ENCODE measurements at places on chromosomes 5 and 9.
A peak's percentile ranks its signal among the peaks of the same experiment; 100 is the strongest.

- no peak for DNase-seq
These were observed 63.5 kb upstream of the SLC2A8 start for GRCh38 chr9:127333221-127334064.

- no peak for DNase-seq
These were observed 213.9 kb downstream of the BNC2 start for GRCh38 chr9:16656432-16657169.

DNA sequence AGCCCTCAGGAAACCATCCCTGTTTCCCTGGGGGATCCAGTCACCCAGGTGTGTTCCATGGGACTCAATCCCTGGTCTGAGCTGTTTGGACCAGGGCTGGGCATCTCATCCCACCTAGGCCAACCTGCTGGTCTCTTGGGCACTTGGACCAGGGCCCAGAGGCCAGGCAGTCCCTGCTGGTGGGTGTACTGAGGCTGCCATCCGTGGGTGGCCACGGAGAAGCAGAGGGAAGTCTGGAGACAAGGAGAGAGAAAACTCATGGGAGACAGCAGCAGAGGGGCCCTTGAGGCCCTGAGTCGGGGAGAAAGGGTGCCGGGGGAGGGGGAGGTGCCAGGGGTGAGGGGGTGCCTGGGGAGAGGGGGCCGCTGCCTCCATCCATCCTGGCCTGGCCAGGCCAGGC lies 247.8 kb downstream of the PBX3 start:
- no peak for DNase-seq

GRCh38 chr9:121692606-121693387 lies 41.4 kb downstream of the DAB2IP start:
- DNase-seq, result peak; percentile 27

DNA sequence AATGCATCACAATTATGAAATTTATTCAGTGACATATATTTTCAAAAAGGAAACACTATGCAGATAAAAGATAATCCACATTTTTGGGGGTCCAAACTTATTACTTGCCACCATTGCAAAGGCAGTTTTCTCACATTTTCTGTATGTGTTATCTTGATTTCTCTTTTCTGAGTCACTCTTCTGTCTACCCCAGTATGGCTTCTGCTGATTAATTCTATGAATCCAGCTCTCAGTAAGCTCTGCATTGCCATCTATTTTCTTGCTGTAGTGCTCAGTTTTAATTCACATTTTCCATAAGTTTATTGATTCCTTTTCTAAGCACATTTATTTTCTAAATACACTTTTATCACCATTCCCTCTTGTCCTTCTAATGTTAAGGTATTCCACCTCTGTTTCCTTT lies 1.7 kb downstream of the IFNA10 start:
- DNase-seq, result no peak

DNA sequence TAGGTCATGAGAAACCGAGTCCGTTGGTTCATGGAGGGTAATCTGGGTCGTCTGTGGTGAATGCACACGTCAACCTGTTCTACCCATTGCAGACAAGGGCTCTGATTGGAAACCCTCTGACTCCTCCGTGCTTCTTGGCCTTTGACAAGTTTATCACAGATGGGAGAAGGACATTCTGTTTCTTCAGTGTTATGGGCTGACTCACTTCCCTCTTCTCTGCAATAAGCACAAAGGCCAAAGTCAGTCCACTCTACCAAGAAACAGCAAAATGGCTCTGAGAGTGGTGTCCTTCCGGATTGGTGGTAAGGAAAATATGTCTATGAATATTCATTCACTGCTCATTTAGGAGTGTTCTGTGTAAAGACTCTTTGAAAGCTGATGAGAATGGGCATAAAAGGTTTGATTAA lies 89.3 kb downstream of the FEM1C start:
- peak; percentile 66 for DNase-seq

GRCh38 chr9:20152151-20152725 lies 363.4 kb upstream of the SLC24A2 start:
- no peak for DNase-seq

DNA sequence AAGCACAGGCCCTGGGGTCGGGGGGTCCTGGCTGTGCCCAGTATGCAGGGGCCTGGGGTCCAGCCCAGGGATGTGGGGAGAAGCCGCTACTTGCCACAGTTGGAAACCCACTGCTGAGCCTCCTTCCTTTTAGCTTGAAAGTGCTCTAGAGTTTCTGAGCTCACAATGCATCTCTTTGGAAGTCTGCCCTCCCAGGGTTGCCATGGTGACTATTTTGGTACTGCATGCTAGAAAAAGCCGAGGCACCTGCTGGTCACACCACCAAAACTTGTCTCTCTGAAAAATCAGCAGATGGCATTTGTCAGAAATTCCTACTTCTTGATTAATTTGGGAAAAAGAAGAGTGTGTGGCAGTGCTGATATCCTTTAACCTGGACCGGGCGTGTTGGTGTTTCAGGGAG lies 151.8 kb downstream of the SEC61B start:
- no peak for DNase-seq

DNA sequence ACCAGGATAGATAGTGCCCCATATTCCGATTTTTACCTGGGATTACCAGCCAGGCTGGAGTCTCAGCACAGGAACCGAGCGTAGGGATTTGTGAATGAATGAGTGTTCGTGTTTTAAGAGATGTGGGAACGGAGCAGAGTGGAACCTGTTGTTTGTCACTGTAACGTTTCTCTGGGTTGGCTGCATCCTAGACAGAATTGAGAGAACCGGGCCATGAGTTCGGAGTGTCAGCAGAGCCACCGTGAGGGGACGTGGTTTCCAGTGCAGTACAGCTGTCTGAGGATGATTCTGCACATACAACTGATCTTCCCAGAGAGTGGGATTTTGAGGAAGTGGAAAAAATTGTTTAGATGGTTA lies 1.2 kb downstream of the PDE8B start:
- no peak for DNase-seq

DNA sequence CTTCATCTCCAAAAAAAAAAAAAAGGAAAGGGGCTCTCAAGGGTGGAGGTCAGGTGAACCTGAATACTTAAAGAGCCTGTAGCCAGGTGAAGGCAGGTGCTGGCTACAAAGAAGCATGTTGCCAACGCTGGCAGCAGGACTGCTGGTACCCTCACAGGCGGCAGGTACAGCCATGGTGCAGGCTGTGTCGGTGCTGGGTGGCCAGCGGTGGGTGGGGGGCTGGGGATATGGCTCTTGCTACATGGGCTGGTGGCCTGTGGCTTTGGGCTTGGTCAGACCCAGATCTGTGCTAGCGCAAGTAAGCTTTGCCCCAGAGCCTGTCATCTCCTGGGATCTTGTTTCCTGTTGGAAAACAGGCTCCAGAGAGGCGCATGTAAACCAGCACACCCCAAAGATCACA lies 86.3 kb upstream of the PHYKPL start:
- no peak for DNase-seq

DNA sequence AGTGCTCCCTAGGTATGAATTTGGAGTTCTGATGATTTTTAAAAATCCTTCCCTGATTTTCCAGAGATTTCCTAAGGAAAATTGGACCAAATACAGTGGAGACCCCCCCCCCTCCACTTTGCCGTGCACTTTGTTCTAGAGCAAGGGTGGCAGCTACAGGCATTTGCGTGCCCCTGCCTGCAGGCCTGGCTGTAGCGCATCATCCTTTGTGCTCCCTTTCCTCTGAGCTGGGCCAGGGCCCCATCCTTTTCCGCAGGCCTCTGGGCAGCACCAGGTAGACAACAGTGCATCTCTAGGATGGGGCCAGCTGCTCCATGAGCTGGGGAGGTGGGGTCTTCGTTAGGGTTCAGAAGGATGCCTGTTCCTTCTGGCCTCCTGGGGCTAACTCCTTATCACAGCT lies 39.6 kb downstream of the TRIO start:
- DNase-seq, result no peak

- no peak for DNase-seq
These were observed 76.5 kb upstream of the IL7R start for GRCh38 chr5:35780236-35780635.

DNA sequence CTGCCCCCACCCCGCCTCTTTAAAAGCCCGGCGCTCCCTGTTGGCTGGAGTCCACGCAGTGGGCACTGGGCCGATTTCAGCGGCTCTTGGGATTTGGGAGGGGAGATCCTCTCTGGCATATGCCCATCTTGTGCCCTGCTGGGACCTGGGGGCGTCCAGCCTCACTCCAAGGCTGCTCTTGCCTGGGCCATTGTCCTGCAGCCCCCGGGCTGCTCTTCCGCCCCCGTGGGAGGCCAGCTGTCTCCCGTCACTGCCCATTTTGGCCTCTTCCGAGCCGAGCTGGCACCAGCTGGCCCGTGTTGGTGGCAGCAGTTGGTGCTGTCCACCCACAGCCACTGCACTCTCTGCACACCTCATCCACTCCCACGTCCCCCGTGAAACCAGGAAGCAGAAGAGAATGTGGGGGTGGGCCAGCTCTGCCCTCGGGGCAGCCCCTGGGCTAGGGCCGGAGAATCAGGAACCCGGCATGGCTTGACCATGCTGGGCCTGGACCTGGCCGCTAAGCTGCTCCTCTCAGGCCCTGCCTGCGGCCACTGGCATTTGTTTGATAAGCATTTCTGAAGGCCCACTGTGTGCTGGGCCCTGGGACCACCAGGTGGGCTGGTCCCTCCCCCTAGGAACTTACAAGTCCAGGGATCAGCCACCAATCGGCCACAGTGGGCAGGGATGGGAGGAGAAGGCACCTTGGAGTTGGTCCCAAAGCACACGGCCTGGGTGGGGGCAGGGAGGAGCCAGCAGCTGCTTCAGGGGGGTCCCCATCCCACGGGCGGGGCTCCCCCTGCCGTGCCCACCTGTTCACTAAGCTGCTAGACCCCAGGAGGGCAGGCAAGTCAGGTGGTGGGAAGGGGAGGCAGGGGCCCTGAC lies 2.2 kb downstream of the C8G start:
- peak; percentile 63 for DNase-seq

GRCh38 chr5:1390861-1391600 lies 46.1 kb upstream of the CLPTM1L start:
- no peak for DNase-seq

DNA sequence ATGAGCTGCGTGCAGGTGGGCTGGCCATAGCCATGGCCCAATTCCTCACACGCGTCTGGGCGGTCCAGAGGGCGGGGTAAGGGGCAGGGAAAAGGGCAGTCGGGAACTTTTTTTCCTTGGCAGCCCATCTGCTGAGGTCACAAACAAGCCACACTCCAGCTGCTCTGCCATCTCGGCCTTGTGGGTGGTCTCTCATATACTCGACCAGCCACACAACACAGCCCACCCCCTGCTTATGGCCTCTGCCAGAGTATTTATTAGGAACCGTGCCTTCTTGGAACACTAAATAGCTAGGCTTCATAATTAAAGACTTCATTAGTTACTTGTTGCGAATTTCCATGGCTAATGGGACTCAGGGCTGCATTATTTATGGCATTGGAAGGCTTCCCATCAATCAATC lies 98.5 kb upstream of the LHFPL2 start:
- DNase-seq, result no peak

- DNase-seq, result no peak
These were observed 120.2 kb upstream of the RASA1 start for GRCh38 chr5:87147441-87147840.

- no peak for DNase-seq
These were observed 36.8 kb upstream of the C5orf58 start for GRCh38 chr5:170195961-170196360.

DNA sequence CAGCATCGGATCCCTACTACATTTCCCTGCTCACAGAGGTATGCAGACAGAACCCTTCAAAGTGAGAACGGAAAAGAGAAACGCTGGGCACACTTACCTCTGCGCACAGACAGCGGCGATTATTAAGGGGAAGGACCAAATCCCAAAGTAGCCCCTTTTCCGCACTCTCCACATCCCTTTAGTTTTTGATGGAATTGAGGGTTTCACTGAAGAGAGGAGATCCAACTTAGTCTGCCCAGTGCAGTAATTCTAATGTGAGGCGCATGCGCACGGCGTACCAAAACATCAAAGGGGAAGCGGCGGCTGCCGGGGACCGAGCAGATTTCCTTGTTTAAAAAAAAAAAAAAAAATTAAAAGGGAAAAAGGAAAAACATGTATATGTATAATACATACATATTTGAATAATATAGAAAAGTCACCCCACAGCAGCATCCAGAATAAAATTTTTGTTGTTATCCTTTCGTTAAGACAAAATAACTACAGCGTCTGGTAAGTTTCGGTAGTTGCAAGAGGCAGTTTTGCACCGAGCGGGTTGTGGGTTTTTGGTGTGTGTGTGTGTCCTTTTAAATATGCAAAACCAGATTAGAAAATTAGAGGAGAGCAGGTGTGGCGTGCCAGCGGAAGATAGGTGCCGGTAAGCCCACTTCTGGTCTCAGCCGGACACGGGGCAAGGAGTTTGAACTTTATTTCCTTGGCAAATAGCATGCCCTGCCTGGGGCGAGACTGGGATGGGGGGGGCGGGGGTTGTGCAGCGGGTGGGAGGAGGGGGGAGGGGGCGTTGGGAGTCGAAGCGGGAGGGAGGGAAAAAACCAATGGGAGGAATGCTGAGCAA lies at the start of gene GABRB2:
Gene GABRB2, minus strand, starts transcription at position 256 of the 832 bp plus-strand sequence. Its CDS starts 82 bp downstream, at position 174.
- no peak for DNase-seq

- DNase-seq, result peak; percentile 25
These were observed 7.6 kb downstream of the KIF24 start for GRCh38 chr9:34321451-34321850.
